Activated naive CD4-positive, alpha-beta T cell (primary cell): ENCODE measurements at places on chromosomes 3 and 15.

DNA sequence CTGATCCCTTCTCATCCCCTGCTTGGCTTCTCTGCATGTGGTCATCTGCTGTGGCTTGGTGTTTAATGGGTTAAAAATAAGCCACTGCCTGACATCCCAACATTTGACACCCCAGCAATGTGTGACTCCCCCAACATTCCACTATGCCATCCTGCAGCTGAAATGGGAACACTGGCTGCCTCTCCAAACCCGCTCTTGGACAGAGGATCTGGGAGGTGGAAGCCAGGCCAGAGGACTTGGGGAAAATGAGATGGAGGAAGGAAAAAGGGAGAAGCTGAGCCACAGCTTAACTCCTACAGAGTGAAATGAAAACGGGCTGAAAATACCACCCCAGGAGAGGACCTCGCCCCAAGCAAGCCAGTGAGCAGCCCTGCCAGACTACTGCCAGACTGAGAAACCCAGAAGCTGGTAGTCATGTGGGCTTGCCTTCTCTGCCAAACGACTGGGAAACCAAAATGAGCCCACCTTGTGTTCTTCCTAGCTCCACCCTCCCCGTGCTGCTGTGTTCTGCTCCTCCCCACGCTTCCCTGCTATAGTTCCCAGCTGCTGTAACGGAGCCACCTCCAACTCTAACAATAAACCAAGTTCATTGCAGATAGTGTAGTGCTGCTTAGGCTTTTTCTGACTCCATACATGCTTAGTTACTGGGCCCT lies 13.7 kb downstream of the MAP1A start:
- DNase-seq: no peak

GRCh38 chr3:156332304-156332703 lies 211.9 kb downstream of the KCNAB1 start:
- DNase-seq: no peak

- no peak for DNase-seq
These were observed 118.2 kb upstream of the PROK2 start for GRCh38 chr3:71903112-71903495.

DNA sequence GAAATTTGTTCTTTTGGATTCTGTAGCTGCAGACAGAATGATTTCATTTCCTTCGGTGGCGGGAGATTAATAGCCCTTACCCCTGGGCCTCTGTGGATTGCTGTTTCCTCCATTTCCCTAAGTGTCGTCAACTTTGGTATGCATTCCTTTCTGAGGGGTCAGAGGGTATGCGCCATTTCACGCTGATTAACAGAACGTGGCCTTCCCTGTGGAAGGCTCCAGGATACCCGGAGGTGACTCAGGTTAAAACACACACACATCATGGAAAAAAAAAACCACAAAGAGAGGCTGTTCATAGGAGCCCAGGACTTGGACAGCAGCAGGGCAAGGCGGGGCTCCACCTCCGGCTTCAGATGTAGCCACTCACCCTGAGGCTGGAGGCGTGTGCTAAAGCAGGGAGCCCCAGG lies 51.9 kb downstream of the EPHB1 start:
- no peak for DNase-seq

GRCh38 chr15:35394416-35394815 lies 151.5 kb downstream of the DPH6 start:
- no peak for DNase-seq

- DNase-seq: no peak
These were observed 43.3 kb downstream of the RASGRP1 start for GRCh38 chr15:38521316-38521715.

DNA sequence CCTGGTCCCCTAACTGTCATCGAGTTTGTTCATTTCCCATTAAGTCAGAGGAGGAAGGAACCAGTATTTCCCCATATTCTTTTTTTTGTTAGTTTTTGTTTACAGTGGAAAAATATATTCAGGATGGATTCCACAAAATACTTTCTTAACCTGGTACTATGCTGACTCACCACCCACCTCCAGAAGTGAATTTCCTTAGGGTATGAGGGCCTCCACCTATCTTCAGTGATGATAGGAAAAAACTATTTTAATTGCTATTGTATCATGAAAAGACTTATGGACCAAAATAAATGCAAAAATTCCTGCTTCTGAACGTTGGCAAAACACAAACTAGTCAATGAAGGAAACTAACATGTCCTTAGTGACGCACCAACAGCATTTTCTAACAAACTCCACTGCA lies 64.2 kb upstream of the FOXP1 start:
- no peak for DNase-seq

DNA sequence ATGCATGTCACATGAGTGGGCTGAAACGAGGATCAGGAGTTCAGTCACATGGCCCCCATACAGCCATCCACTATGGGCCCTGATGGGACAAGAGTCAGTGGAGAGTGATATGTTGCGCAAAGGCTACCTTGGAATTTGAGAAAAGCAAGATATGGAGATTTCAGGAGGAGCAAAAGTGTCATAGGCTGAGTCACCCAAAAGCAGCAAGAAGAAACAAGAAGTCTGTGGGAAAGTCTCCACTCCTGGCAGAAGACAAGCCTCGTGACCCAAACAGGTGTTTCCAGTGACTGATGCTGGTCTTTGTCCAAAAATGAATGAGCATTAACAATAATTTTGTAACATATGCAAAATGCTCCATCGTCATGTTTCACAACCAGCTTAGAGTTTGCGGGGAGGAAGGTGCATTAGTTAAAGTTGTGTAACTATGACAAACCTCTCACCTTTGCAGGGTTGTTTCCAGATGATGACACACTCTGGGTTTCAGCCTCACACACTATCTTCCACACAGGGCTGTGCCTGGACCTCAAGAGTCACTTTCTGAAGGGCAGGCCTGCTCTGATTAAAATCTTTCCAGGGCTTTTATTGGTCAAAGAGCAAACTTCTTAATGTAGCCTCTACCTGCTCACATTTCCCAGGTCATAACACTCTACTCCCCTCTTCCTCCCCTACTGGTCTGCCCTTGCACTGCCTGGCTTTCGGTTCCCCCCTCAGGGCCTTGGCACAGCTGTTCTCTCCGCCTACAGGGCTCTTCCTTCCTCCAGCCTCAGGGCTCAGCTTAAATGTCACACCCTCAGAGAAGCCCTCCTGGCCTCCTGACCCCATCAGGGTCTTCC lies 3.9 kb upstream of the DNASE1L3 start:
- DNase-seq: no peak

DNA sequence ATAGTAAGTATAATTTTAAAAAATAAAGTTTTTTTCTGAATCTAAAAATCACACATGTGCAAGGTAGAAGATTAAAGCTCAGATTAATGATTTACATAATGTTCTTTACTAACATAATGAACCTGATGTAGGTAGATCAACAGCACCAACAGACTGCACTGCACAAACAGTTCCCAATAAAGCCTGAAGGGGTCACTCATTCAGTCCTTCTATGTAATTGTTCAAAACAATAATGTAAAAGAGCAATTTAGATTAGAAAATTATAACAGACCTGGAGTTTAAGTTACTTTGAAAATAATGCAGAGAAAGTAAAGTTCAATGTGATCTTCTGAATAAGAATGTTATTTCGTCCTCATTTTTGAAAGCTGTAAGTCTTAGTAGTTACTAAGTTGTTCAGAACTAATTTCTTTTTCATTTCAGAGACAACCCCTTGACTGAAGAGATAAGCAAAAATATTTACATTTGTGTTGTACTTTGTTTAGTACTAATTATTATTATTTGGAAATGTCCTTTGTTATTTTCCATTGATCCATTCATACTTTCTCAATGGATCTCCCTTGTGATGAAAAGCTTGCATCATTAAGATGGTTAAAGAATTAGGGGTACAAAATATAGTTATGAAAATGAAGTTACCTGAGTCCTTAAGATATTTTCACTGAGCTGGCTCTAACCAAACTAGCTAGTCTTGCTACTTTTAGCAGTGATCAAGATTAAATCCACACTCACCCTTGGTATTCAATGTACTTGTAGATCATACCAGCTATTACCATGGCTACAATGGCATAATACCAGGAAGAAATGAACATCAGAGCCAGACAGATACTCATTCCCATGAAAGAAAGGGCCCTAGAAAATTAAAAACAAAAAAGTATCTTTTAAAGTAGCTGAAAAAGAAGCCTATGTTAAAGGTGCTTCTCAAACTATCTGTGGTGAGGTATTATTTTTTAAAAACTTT lies 16.8 kb downstream of the EMC4 start:
- DNase-seq: no peak

GRCh38 chr3:127441764-127442163 lies 148.8 kb downstream of the TPRA1 start:
- no peak for DNase-seq

GRCh38 chr3:125151916-125152315 lies 60.6 kb downstream of the SLC12A8 start:
- DNase-seq: no peak

DNA sequence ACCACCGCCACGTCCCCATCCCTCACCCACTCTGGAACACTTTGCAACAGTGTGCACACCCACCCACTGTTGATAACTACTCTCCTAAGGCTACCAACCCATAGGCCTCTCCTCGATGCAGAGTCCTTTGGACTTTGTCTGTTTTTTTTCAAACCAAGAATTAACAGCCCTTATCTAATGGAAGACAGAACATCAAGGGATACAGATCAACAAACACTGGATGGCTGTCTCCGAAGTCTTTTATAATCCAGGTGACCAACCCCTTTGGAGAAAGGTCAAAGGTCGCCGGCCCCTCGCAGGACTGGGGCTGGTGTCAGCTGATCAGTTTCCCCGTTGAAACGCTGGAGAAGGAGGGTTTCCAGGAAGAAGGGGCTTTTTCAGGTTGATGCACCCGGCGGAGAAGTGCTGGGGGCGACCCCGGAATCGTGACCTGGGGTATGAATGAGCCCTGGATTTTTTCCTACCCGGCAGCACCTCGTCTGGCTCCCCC lies 532 bp downstream of the B4GALT4 start:
- DNase-seq: no peak

- no peak for DNase-seq
These were observed 8.0 kb downstream of the TMEM45A start for GRCh38 chr3:100500320-100500880.

DNA sequence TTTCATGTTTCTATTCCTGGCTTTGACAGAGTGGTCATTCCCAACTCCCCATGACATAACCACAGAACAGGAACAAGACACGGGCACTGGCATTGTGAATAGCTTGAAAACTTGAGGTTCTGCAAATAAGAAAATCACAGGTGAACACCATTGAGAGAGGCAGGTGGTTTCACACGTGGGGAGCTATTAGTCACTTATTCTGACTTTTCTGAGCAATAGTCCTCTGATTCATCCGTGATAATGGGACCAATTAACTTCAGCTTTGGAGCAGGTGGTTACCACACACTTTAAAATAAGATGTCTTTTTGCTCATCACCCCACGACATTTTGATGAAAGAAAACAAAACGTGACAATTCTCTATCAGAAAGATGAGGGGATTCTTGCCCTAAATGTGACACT lies 224.7 kb downstream of the KLF13 start:
- no peak for DNase-seq

DNA sequence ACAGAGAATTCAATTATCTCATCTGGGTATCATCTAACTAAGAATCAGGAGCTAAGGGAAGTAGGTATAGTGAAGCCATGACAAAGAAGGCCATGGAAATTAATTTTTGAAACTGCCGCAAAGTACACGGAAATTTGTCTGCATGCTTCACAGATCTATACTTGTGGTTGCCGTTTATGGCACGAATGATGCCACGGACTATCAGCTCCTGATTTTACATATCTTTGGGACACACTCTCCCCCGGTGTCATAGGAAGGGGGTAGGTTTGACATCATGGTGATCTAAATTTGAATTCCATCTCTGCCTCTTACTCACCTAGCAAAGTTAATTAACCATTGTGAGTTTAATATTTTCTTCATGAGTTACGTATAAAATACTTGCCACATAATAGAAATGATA lies 14.0 kb downstream of the ARPP21 start:
- DNase-seq: no peak

GRCh38 chr15:84973492-84974460 lies 7.9 kb upstream of the PDE8A start:
- no peak for DNase-seq

- no peak for DNase-seq
These were observed 10.6 kb downstream of the CMC1 start for GRCh38 chr3:28252001-28252431.

GRCh38 chr3:179615458-179616173 lies 11.0 kb downstream of the NDUFB5 start:
- DNase-seq: no peak

DNA sequence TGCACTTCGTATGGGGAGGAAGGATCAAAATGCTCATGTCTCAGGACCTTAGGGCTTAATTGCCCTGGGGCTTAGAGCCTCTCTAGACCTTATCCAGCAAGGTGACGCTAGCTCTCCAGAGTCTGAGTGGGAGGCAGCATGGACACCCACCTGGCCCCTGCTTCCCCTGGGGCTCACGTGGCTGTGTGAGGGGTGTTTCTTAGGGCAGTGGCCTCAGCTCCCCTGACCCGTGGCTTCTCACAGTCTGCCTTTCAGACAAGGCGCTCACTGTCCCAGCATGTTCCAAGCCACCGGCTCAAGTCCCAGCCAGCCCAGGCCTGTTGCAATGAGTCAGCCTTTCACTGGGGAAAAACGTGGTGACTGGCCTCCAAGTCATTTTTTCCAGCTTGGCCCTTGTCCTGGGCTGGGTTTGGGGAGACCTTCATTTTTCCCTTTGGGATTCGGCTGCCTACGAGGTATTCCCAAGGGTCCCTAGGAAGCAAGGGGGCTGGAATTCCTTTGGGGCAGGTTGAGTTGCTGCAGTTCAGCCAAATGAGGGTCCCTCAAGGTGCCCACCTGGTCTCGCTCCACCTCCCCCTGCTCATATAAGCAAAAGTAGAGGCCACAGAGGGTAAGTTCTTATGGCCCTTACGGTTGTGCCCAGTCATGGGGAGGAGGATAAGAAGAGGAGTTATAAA lies 15.7 kb downstream of the BHLHE40 start:
- DNase-seq: no peak

- no peak for DNase-seq
These were observed 121.5 kb upstream of the ABHD17C start for GRCh38 chr15:80573606-80574005.

DNA sequence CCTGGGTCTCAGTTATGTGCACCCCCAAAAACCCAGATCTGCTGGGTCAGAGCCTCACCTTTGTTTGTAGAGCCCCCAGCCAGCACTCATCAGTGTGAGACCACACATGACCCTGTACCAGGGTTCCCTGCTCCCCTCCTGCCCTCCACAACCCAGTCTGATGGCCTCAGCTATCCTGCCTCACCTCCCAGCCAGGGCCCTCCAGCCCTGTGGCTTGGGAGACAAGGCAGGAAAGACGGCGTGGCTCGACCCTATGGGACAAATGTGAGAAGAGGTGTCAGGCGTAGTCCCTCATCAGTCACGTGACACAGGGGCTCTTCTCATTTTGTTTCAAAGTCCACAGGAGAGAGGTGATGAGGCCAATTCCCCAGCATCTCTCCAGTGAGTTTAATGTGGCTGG lies 28.3 kb upstream of the PRR23E start:
- no peak for DNase-seq

DNA sequence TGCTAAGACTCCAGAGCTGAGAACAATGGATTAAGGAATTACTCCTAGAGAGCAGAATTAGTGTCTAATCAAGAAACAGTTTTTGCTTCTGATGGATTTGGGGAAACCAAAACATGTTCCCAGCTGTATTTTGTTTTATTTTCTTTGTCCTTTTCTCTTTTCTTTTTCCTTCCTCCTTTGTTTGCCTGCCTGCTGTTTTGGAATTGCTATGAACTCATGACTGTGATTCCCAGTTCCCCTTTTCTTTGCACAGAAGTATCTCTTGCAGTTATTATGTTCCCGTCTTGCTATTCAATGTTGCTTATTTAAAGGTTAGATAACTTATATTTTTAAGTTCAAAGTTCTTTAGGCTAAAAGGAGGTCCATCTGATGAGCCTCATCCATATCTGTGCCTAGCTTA lies 77.0 kb upstream of the GBE1 start:
- no peak for DNase-seq

GRCh38 chr15:79474252-79474651 lies 42.1 kb downstream of the MINAR1 start:
- DNase-seq: no peak

GRCh38 chr3:194900854-194901522 lies 215.3 kb downstream of the FAM43A start:
- no peak for DNase-seq
